ENCODE measurements at places on chromosomes 2 and 18.

DNA sequence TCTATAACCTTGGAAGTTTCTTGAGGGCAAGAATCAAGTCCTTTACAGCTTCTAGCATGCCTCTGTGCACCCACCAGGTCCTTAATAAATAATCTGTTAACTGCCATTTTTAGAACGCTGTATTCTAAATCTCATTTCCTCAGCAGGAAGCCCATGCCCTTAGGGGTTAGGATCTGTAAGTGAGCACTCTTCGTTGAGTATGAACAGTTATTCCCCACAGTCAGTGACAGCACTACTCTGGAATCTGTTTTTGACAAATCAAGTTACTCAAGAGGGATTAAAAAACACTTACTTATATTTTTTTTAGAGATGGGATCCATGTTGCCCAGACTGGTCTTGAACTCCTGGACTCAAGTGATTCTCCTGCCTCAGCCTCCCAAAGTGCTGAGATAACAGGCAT, 14.6 kb downstream of the PAIP2B start:
- DNase-seq = no peak

DNA sequence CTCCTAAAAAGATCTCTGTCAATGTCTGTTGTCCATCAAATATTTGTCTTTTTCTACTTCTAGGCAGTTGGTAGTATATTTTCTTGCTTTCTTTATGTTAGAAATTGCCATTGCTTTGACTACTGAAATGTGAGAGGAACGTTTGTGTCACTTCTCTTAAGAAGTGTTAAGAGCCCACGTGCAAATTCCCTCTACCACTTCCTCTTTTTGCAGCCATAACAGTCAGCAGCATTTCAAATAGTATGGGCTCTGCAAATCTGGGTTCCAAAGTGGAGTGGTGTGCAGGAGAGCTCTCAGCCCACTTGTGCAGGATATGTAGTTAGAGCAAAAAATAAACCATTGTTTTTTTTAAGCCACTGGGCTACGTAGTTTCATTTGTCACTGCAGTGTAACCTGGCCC, 314.0 kb downstream of the MEIS1 start:
- DNase-seq = no peak

DNA sequence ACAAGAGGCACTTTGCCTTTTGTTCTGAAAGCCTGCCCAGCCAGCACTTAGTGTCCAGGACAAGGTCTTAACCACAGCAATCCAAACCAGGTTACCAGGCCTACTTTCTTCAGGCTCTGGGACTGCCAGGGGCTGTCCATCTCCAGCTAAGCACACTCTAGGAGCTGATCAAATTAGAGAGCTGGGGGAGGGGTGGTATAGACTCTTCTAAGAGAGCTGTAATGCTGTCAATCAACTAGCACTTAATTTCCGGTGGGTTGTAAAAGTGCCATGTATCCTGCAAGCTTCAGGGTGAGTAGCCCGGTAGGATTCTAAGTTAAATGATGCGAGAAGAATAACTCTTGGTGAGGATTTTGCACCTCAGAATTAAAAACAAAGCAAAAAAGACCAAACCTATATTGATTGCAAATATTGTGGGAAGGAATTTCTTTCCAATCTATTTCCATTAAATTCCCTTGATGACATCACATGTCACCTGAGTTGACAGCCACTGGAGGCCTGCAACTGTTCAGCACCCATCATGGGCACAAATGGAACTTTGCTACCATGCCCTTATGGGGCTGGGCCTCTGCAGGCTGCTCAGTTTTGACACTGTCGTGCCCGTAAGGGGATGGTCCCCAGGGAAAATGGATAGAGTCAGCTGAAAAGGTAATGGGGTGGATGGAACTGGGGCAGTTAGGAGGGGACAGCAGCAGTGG, 8.7 kb upstream of the COX7A2L start:
- no peak for DNase-seq

DNA sequence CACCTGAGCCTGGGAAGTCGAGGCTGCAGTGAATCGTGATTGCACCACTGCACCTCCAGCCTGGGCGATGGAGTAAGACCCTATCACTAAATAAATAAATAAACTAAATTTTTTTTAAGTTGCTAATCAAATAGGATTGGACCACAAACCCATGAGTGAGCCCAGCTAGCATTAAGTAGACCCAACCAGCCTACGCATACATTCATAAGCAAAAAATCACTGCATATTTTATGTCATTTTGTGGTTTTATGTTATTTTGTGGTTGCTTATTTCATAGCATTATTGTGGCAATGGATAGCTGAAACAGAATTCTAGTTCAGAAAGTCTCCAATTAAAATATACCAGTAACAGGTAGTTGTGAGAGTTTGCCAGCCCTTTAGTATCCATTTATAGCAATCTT, 29.1 kb upstream of the ZC3H15 start:
- DNase-seq = no peak

- DNase-seq = no peak
These were observed 421.0 kb downstream of the ZNF521 start for GRCh38 chr18:24930971-24931370.

GRCh38 chr2:20576598-20577115, 74.2 kb downstream of the HS1BP3 start:
- peak; percentile 35 for DNase-seq

DNA sequence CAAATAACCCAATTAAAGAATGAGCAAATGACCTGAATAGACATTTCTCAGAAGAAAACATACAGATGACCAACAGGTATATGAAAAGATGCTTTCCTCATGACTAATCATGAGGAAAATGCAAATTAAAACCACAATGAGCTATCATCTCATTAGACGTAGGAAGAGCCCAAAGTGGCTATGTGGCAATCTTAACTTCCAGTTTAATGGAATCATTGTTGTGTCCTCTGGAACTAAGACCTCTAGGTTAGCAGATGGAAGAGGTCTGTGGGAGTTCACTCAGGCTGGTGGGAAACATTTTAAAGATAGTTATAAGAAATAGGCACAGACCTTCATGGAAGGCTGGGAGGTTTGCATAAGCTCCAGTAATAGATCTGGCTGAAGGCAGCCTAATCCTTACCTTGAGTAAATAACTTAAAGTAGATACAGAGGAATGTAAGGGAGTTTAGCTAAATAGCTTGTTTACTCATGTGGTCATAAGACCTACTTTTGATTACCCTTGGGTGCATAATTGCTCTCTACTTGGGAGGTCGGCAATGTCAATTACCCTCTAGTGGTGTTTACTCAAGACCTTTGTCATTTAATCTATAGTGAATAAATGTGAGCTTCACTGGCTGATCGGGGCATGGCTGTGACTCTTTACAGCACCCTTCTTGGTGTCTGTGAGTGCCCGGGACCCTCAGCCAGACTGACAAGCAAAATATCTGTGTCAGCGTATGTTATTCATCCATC, 119.0 kb downstream of the GULP1 start:
- DNase-seq = no peak

DNA sequence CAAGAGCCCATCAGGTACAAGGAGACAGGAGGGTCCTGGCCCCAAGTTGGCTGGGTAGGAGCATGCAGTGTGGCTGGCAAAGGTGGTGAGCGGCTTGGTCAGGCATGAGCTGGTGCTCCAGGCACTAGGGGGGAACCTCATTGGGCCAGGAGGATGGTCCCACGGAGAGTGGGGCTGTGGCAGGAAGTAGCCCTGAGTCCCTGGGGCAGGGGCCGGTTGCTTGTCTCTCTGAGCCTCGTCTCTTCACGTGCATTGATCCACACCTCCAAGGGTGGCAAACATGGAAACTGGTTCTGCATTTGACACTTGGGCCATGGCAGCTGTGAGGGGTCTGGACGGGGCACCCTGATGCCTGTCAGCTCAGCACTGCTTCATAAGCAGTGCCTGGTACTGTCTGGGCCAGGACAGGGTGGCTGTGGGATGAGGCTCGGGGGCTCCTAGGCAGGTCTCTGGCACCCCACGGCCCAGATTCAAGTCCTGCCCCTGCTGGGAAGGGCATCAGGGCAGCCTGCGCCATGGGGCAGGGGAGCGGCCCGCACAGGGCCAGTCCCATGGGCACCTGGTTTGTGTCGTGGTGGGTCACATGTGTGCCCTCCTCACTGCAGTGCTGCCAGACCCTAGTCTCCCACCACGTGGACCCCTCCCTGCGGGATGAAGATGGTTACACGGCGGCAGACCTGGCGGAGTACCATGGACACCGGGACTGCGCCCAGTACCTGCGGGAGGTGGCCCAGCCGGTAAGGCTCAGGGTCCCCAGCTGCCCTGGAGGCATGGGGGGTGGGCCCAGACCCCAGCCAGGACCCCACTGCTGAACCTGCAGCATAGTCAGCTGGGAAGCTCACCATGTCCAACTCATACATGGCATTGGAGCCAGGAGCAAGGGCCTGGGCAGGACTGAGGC, 16.4 kb downstream of the ESPNL start:
- DNase-seq = no peak

DNA sequence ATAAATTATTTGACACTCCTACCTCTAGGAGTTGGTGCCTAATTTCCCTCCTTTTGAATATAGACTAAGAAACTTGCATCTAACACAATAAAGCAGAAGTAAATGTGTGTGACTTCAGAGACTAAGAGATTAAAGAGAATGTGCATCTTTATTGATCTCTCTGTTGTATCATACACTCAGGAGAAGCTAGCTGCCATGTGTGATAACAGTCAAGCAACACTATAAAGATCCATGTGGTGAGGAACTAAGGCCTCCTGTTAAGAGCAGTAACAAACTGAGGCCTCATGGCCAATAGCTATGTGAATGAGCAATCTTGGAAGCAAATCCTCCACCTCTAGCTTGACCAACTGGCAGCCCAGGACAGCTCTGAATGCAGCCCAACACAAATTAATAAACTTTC, 3.4 kb downstream of the FANCL start:
- no peak for DNase-seq

DNA sequence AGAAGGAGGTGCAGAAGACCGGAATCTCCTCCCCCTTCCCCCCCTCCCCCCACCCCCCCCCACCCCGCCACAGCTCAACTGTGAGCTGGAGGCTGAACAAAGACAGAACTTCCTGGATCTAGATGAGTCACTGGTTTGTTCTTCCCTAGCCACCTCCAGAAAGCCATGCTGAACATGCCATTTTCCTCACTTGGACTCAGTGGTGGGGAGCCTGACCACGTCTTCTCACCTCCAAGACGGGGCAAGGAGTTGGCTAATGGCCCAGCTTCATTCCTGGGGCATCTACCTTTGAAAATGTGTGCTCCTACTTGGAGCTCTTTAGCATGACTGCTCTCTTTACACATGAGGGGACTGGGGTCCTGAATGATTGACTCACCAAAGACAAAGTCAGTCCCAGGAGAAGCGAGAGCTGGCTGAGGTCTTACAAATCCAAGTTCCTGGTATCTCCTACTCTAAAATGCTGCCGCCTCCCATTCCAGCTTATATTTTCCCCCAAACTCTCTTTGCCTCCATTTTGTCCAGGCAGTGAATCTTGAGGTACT, 22.6 kb upstream of the FZD5 start:
- DNase-seq = no peak

DNA sequence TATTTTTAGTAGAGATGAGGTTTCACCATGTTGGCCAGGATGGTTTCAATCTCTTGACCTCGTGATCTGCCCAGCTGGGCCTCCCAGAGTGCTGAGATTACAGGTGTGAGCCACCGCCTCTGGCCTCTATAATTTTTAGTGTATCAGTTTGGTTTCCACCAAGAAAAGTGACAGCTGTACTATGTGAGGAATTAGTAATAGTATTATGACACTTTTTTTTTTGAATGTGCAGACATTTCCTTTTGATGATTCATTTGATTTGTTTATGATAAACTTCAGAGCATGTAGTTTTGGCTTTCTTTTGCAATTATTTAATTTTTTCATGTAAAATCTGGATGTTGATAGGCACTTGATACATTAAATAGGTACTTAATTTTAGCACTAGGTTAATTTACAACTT, 61.5 kb downstream of the PTPN4 start:
- DNase-seq = no peak

DNA sequence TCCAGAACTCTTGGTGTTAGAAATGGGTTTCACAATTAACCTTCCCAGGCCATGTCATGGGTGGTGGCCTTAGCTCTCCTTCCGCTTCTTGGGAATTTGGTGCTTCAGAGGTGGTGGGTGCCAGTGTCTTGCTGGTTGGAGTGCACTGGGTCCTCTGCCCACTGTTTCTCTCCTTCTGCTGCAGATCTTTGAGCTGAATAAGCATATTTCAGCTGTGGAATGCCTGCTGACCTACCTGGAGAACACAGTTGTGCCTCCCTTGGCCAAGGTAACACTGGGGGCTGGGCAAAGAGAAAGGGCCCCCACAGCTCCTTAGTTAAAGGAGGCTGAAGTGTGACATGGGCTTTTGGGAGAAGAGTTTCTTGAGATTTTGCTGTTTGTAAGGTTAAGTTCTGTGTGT, 32.0 kb upstream of the PRLH start:
- no peak for DNase-seq

DNA sequence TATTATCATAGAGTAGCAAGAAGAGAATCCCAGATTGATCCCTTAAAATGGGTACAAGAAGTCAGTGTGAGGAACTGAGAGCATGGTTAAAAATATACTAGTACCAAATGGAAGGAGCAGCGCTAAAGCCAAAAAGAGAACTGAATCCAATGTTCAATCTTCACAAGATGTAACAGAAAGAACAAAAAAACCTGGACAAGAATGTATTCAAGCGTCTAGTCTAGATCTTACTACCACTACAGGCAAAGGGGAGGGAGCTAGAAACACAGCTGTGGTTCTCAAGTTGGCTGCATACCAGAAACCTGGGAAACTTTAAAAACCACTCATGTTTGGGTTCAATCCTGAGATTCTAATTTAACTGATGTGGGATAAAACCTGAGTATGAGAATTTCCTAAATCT, 57.5 kb downstream of the PIAS2 start:
- no peak for DNase-seq

GRCh38 chr2:68943581-68944568, 8.8 kb downstream of the GKN2 start:
- peak; percentile 58 for DNase-seq

DNA sequence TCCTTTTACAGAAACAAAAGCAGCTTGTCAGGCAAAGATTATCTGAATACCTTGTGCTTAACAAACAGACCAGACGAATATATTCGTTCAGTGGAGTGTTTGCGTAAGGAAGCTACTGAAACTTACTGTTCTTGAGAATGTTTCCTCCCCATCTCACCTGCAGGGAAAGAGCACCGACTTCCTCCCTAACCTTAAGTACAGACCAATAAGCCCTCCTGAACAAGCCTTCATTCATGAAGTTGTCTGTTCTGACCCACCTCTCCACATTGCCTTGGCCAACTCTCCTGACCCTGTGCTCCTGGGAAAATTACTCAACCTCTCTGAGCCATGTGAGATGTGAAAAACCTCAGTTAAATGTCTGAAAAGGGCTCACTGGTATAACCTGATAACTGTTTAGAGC, 35.2 kb downstream of the STK39 start:
- no peak for DNase-seq

DNA sequence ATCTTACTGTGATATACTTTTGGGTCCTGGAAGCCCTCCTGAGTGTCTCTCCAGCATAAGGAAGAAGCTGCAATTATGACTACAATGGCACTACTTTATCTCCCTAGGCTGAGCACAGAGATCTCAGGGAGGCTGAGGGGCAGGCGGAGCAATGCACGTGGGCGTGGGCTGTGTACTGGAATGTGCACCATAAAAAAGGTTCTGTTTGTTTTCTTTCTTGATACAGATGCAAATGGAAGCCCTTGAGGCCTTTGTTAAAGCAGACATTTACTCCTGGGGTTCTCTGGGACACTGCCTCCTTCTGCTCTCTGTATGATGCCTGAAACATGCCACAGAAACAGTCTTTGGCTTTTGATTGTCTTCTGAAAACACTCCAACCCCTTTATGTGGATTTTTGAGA, 79.1 kb upstream of the DLX2 start:
- DNase-seq = no peak

- no peak for DNase-seq
These were observed 49.3 kb upstream of the RAB6D start for GRCh38 chr2:131413148-131413747.

Measured in activated T-cell treated with anti-CD3 and anti-CD28 coated beads, Interleukin-2, amount 50 U/mL, for 24 hours (primary cell).